SK-N-DZ (cell line): ENCODE measurements at places on chromosomes 6 and 20.

DNA sequence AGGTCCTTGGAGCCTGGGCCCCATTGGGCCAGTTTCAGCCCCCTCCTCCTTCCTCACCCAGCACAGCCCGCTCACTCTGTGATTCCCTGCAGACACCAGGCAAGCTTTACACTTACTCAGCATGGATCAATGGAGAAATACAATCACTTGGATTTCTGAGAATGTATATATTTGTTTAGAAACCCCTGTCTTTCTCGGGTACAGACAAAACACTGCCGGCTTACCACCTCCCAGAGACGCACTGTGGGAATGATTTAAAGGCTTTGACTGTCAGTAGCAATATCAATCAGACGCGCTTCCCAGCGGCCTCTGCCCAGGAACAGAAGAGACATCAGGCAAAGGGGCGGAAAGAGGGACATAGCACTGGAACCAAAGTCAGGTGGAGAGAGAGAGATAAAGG, 186.5 kb downstream of the MAFB start:
- DNase-seq = no peak

DNA sequence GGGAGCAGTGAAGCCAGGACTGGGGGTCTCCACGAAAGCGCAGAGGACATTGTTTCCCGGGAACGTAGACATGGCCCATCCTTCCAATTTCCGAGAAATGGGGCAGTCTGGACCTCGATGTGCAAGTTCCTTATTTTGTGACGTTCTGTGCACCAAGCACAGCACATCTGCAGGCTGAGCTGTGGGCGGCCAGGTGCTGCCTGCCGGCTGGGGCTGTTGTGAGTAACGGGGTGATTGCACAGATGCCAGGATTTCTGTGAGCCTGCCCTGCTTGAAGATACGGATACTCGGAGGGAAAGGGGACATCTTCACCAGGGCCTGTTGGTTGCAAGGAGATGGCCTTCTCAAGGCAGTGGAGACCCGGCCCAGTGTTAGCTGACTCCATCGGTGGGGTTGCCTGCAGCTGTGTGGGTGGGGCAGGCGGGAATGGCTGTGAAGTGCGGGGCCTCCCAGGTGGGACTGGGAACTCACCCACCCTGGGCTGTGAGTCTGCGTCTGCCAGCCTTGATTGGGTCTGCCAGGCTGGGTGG, 27.6 kb downstream of the CDH4 start:
- DNase-seq = no peak

DNA sequence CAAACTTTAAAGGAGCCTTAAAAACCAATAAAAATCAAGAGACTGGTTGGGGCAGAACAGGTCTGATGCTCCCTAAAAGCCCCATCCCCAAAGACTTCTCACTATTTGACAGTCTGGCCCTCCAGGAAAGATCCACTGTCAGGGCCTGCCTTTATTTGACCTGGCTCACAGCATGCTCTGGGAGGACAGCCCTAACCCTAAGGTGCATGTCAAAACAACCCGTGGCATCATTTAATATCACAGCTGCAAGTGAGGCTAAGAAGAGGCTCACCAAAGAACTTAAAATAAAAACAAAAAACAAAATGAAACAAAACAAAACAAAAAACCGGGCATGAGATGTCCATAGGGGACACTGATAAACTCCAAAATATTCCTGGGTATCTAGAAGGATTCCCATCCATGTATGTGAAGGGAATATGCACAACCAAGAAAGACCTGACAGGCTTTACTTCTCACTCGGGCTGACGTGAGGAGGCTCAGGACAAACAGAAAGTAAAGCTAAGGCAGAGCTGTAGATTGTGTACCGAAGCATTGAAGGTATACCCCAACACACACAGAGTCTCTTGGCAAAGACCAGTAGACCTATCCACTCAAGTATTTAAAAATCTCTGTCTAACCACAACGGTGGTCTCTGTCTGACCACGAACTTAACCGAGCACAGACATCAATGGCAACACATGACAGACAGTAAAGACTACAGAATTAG, 57.3 kb downstream of the AHI1 start:
- DNase-seq = no peak

GRCh38 chr6:76174722-76175121, 102.3 kb upstream of the IMPG1 start:
- DNase-seq = no peak

DNA sequence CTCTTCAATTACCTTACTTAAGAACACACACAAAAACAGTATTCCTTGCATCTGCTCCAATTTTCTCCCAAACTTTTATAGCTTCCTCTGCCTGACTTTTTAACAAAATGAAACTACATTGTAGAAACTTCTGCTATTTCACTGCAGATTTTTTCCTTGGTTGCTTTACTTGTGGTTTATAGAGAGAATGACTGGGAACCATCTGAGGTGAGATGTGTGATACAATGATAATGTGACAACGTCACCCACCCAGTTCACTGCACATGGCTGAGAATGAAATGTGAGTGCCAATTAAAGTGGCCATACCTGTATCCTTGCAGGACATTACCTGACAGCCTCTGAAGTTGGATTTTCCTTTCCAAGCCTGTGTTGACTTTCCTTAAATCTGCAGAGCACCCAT, 258.4 kb downstream of the CD83 start:
- no peak for DNase-seq

DNA sequence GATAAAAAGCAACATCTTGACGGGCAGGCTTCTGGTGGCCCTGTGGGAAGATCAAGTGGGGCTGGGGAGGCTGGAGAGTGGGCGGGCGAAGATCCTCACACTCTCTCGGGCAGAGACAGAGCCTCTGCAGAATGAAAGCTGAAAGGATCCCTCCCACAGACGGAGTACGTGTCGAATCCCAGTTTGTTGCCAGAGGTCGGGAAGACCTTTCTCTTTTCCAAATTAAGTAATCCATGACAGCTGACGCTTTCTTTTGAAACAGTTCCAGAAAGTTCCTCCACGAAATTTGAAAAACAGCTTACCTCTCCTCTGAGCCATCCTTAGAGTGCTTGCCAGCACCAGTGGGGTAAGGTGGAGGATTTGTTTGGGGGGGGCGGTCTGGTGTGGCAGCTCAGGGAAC, 155.6 kb upstream of the SMLR1 start:
- no peak for DNase-seq

DNA sequence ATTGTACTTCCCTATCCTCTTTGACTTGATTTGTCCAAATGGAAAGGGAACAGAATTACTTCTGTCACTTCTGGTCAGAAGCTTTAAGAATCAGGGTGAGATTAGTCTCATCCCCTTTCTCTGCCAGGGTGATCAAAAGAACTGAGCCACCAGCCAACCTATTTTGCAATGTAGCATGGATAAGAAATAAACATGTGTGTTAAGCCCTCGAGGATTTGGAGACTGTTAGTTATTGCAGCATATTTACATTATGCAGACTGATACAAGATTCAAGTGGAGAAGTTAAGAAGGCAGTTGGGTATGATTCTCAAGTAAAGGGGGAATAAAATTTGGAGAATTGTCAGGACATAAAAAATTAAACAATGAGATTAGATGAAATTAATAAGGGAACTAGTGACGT, 106.0 kb downstream of the FRK start:
- no peak for DNase-seq

DNA sequence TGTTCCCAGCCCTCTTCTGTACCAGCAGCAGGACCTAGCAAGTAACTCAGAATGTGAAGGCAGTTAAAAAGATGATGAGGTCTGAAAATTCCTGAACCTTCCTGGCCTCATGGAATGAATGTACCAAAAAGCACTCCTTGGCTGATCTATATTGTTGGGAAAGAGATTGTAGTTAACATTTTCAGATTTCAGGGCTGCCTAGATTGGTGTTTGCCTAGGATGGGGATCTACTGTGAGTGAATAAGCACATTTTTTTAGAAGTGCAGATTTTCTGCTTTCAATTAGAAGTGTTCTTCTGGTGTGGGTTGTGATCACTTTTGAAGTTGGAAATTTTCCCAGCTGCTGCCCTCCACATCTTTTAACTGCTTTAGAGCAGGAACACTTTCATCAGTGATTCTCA, 6.2 kb downstream of the MYLIP start:
- DNase-seq = no peak

- no peak for DNase-seq
Measured at GRCh38 chr20:2932498-2932897, 59.2 kb downstream of the PTPRA start.

- no peak for DNase-seq
Measured at GRCh38 chr6:15901141-15902115, 227.5 kb upstream of the MYLIP start.

DNA sequence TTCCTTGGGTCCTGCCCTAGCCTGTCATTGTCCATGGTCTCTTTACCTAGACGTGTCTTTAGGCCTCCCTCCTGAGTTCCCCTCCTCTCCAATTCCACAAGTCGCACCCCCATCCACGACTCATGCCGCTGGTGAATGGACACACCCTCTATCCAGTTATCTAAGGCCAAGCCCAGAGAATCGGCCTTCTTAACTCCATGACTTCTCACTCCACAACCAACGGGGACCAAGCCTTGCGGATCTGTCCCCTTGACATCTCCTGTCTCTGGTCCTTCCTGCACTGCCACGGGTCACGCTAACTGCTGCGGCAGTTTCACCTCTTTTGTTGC, 7.0 kb upstream of the RREB1 start:
- DNase-seq = no peak

DNA sequence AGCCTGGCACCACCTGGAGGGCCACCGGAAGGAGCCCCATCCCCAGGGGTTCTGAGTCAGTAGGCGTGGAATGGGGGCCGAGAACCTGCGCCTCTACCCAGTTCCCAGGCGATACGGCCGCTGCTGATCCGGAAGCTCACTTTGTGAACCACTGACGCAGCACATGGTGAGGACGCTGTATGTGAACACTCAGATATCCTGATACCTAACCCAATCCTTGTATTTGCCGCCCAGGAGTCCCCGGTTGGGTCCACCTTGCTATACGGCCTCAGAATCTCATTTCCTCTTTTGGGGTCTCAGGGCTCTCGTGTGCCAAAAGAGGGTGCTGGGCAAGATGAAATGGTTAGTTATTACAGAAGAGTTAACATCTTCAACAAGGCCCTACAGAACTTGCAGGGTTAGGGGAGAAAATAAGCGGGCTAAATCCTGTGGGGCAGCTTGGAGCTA, 604 bp upstream of the RAB5IF start:
- DNase-seq = no peak

GRCh38 chr20:3612795-3613572, 50.2 kb downstream of the GFRA4 start:
- DNase-seq = no peak

DNA sequence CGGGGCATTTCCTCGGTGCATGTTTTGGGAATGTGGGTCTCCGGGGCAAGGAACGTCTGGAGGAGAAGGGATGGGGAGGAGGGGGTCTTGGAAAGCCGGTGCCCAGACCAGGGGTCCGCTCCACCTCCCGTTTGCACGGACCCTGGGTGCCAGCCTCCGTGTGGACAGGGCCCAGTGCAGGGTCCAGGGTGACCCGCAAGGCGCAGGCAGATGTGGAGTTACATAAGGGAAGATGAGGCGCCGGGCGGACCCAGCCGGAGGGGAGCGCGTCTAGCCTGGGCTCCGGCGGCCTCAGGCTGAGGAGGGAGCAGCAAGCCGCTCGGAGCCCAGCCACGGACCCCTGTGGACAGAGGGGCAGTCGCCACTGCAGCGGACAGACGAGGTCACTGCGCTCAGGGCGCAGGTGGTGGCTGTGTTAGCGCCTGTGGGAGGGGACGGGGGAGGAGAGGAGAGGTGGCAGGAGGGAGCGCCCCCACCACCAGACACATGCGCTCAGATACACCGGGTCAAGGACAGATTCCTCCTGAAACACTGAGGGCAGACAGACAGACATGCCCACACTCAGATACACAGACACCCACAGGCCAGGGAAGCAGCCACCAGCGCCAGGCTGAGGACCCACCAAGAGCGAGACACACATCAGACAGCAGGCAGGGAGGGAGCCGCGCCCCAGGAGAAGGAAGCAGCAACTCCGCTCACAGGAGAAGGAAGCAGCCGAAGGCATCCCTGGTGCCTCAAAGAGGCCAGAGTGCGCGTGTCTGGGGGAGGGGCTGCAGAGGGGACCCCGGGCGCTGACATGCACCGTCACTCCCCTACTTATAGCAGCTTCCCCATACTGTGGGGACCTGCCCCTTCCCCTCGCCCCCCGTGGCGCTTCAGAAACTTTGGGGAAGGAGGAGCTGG, 839 bp upstream of the HRH3 start:
- no peak for DNase-seq

DNA sequence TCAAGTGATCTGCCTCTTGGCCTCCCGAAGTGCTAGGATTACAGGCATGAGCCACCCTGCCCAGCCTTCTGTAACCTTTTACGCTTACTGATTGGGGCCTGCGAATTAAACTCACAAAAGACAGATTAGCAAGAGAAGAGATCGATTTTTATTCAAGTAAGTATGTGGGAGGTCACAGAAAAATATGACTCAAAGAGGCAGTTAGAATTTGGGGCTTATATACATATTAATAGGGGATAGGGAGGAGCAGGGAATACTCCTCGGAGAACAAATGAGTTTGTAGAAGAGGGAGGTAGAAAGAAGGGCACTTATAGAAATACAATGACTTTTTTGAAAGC, 78.9 kb downstream of the CD24 start:
- DNase-seq = no peak
